Naive thymus-derived CD8-positive, alpha-beta T cell (primary cell): ENCODE measurements at places on chromosomes 1 and 21. TPM values are rescaled to one million over a fixed set of nuclear protein-coding genes. Genes with fewer than 3 reads are reported as not detected.

AMY1C gene
- polyA plus RNA-seq: not detected

- no peak for DNase-seq
- no peak overlapping the region for H3K27ac ChIP-seq
- H3K36me3 ChIP-seq: no peaks in the 10 kb centered on the region
- H3K4me3 ChIP-seq: no peak overlapping the region
- peaks cover 4% of the 10 kb centered on the region for H3K4me1 ChIP-seq
- H3K27me3 ChIP-seq: no peaks in the 10 kb centered on the region
Observed at GRCh38 chr1:70290218-70290617, 64.3 kb downstream of the ANKRD13C start.

GRCh38 chr1:155004352-155005075 lies 1.9 kb downstream of the ZBTB7B start:
- DNase-seq: no peak
- H3K36me3 ChIP-seq: no peaks in the 10 kb centered on the region
- H3K27ac ChIP-seq: peak overlapping the region; percentile 83
- no peaks in the 10 kb centered on the region for H3K27me3 ChIP-seq

- peaks cover 67% of the 10 kb centered on the region for H3K36me3 ChIP-seq
- no peaks in the 10 kb centered on the region for H3K27me3 ChIP-seq
- no peak for DNase-seq
- peaks cover 67% of the 10 kb centered on the region for H3K4me1 ChIP-seq
- H3K27ac ChIP-seq: peak overlapping the region; percentile 15
Observed at GRCh38 chr1:29171089-29171488, 10.6 kb downstream of the SRSF4 start.

- peaks cover 23% of the 10 kb centered on the region for H3K4me1 ChIP-seq
- no peaks in the 10 kb centered on the region for H3K27me3 ChIP-seq
- no peaks in the 10 kb centered on the region for H3K36me3 ChIP-seq
- H3K27ac ChIP-seq: peak overlapping the region; percentile 60
- no peak for DNase-seq
Observed at GRCh38 chr1:86933562-86934377, 19.3 kb downstream of the HS2ST1 start.

DNA sequence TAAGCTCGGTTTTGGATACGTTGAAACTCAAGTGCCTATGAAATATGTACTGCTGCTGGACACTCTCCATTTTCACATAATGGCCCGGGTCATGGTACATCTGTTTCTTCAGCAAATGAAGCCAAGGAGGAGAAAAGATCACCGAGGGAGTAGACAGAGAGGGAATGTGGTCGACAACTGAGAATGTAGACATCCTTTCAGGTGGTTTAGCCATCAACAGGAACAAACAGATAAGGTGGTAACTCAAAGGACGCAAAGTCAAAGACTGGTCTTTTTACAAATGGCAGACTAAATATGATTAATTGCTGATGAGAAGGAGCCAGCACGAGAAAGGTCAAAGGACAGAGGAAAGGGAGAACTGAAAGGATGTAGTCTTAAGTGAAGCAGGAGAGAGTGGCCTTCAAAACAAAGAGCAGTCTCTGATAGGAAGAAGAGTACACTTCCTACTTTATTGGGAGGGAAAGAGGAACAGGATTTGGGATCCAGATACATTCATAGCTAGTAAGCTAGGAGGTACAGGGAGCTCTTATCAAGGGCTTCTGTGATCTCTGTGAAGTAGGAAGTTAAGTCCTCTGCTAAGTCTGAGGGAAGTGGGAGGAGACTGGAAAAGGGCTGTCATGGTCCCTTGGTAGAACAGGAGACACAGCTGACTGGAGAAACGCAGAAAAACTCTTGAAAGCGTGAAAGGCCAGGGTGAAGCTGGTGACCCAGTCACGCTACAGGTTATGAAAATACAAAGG lies 28.3 kb downstream of the NUP133 start:
- H3K4me3 ChIP-seq: no peak overlapping the region
- peaks cover 40% of the 10 kb centered on the region for H3K4me1 ChIP-seq
- H3K36me3 ChIP-seq: peaks cover 90% of the 10 kb centered on the region
- no peaks in the 10 kb centered on the region for H3K27me3 ChIP-seq
- H3K27ac ChIP-seq: no peak overlapping the region

DNA sequence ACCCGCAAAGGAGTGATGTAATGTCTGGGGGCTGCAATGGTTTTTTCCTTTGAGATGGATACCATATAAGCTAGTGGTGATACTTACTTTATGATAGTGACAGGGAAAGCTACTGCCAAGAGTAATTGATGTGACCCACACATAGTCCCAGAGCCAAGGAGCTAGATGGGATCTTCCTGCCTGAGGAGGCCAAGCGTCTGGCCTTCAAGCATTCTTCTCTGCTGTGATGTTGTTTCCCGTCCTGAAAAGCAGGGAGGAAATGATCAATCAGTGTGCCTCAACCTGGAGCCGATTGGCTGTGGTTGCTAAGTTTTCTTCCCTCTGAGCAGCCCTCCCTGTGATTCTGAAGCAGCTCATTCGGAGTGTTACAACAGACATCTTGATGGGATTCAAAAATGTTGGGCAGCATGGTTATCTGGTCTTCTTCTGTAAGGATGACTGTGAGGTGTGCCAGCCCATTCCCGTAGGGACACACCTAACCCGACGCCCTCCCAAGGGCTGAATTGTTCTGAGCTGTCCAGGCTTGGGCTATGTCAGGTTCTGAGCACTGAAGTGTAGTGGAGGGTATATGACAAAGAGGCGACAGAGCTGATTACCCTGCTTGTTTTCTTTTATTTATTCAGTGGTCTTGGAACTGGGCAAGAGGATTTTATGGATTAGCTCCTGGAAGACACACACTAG lies 56.7 kb downstream of the UCK2 start:
- no peak overlapping the region for H3K27ac ChIP-seq
- no peak for DNase-seq
- peaks cover 1% of the 10 kb centered on the region for H3K36me3 ChIP-seq
- no peak overlapping the region for H3K4me3 ChIP-seq
- peaks cover 1% of the 10 kb centered on the region for H3K27me3 ChIP-seq

GRCh38 chr1:2181752-2182151 lies 12.8 kb downstream of the FAAP20 start:
- H3K36me3 ChIP-seq: peaks cover 21% of the 10 kb centered on the region
- H3K4me1 ChIP-seq: peaks cover 6% of the 10 kb centered on the region
- H3K4me3 ChIP-seq: no peak overlapping the region
- no peaks in the 10 kb centered on the region for H3K27me3 ChIP-seq
- no peak overlapping the region for H3K27ac ChIP-seq
- DNase-seq: no peak
